ENCODE measurements at places on chromosomes 13 and 19. TPM values are rescaled to one million over a fixed set of nuclear protein-coding genes. Genes with fewer than 3 reads are reported as not detected.

GAPDHS gene
- not detected for total RNA-seq

TINCR gene
- total RNA-seq = 0.39 TPM

HAUS5 gene
- total RNA-seq = 41.6 TPM

CLEC4G gene
- not detected for total RNA-seq

LAIR1 gene
- total RNA-seq = 82.9 TPM

POSTN gene
- not detected for total RNA-seq

LRRC25 gene
- not detected for total RNA-seq

CABP5 gene
- total RNA-seq = not detected

SMIM44 gene
- not detected for total RNA-seq

SIGLEC5 gene
- total RNA-seq = not detected

CYP2F1 gene
- not detected for total RNA-seq

AP1M2 gene
- total RNA-seq = not detected

CEACAM20 gene
- not detected for total RNA-seq

ZNF460 gene
- total RNA-seq = 37.8 TPM

HSH2D gene
- 48.0 TPM for total RNA-seq

CEBPA gene
- total RNA-seq = 0.07 TPM

ZNF569 gene
- total RNA-seq = 5.2 TPM

MBD3L3 gene
- total RNA-seq = not detected

TUBA3C gene
- total RNA-seq = not detected

KLK2 gene
- 0.27 TPM for total RNA-seq

CLDN10 gene
- not detected for total RNA-seq

CDX2 gene
- not detected for total RNA-seq

C19orf73 gene
- total RNA-seq = 0.68 TPM

ZNF709 gene
- 1.2 TPM for total RNA-seq

RYR1 gene
- total RNA-seq = 4.4 TPM

WDR88 gene
- not detected for total RNA-seq

RRAS gene
- total RNA-seq = 9.3 TPM

SPTBN4 gene
- total RNA-seq = 0.20 TPM

KLK11 gene
- not detected for total RNA-seq

LGALS13 gene
- total RNA-seq = not detected

KIR2DL1 gene
- not detected for total RNA-seq

LILRB2 gene
- not detected for total RNA-seq

SPC24 gene
- total RNA-seq = 71.4 TPM

ZSCAN4 gene
- not detected for total RNA-seq

DEDD2 gene
- 40.4 TPM for total RNA-seq

Data from T-helper 2 cell treated with Interferon-gamma antibody and Interleukin-4, amounts not matched to agents 100 ng/mL and 5 ng/mL, for 36 hours (primary cell).